ENCODE measurements at places on chromosomes 3 and 15.
A peak's percentile ranks its signal among the peaks of the same experiment; 100 is the strongest.

- DNase-seq: no peak
These were observed 849 bp downstream of the TRAK1 start for GRCh38 chr3:42092006-42092405.

DNA sequence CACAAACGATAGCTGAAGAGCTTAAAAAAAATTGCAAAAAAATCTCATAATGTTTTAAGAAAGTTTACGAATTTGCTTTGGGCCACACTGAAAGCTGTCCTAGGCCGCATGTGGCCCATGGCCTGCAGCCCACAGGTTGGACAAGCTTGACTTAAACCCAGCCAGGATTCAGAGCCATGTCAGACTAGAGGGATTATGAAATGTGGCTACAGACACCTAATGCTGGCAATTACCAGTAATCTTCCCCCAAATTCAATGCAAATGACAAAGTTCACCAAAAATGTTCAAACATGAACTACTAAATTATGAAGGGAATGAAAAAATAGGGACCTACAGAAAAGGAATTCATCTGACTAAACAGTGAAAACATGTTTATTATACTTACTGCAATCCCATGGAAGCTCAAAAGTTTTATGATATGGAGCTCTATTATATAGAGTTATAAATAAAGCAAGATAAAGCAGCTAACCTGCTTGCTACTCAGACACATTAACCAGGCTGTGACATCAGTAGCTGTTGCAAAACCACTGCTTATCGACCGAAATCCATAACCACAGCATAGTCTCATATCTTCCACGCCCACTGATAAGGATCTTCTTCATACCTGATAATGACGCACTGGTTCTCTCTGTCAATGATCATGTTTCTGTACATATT lies 49.2 kb downstream of the LDHAL6B start:
- no peak for DNase-seq

DNA sequence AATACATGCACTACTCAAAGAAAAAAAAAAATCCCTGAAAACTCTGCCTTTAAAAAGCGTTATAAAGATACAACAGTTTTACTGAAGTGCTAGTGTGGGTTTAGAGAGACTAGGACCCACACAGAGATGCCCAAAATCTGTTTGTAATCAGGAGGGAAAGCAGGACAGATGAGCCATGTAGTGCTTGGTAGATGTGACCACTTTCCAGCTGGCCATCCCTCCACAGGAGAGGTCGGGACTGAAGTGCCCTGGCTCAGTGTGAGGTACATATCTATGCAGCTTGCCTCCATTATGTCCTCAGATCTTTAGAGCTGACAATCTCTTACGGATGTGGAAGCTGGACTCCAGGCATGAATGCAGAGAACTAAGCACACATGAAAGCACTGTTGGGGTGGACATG lies 57.5 kb upstream of the NANOGP8 start:
- no peak for DNase-seq

DNA sequence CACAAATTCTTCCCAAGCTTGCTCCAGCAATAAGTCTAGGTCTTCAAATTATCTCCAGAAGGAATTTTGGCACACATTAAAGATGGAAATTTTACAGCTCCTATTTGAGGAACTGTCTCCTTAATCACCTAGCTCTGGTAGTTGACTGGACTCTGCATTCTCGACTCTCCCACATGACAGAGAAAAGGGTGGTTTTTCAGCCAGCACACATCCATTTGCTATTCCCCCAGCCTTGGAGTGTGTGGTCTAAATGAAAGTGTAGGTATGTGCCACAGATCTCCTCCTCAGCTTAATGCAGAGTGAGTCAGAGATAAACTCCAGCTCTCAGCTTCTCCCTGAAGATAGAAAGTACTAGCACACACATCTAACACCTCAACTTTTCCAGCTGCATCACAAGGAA lies 62.2 kb upstream of the ALCAM start:
- DNase-seq: no peak

DNA sequence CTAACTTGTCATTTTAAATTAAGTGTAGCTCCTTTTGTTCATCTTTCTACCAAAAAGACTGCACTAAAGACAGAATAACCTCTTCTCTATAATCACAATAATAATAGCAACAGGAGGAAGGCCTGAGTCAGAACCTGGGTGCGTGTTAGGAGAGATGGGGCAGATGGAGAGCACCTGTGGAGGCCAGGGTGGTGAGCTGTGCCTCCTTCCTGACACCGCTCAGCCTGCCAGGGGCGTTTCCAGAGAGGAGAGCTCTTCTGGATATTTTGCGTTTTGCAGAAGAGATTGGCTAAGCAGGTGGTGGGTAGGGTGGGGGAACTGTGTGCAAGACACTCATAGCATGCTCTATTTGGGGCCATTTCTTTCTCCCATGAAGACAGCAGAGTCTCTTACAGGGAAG lies 83.5 kb downstream of the MEGF11 start:
- no peak for DNase-seq

DNA sequence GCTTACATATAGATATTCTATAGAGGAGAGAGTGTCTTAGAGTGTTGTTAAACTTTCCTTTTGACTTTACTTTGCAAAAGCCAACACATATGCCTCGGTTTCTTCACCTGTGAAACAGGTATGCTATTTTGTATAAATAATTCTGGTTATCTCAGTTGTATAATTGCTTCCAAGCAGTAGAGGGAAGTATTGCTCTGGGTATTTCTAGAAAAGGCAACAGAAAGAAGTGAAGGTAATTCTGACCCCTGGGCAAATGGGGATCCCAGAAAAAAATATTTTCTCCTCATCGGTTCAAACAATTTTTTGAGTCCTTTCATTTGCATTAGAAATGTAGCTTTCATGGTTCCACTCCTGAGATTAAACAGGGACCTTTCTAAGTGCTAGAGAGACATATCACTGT lies 216.5 kb upstream of the SEMA6D start:
- no peak for DNase-seq

DNA sequence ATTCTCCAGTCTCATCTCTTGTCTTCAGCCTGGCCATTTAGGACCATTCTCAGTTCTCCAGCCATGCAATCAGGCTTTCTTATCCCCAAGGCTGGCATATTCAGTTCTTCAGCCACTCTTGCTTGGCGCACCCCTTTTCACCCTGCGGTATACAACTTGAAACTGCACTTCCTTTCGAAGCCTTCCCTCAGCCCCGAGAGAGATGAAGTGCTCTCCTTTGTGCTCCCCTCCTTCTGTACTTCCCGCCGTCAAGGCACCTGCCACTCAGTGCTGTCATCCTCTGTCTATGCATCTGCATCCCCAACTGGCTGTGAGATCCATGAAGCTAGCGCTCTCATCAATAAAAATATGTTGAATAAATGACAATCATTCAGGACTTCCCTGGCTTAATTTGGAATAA lies 45.7 kb downstream of the MORC1 start:
- no peak for DNase-seq

DNA sequence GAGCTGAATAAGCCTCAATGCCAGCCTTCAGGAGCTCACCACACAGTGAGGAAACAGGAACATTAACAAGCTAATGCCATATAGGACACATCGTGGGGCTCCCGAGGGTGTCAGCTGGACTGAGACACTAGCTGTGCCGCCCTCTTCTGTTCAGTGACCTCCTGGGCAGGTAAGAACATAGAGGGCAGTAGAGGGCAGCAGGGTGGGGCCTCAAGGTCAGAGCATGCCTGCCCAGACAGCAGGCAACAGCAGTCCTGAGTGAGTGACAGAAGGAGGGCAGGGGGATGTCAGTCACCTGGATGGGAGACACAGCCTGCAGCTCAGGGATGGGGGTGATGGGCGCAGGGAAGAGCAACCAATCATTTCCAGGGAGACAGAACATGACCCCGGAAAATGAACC lies 15.5 kb downstream of the NTRK3 start:
- no peak for DNase-seq

- no peak for DNase-seq
These were observed 13.3 kb upstream of the SRPRB start for GRCh38 chr3:133792171-133792763.

- DNase-seq: no peak
These were observed 181.7 kb upstream of the SYNPR start for GRCh38 chr3:63096248-63097058.

DNA sequence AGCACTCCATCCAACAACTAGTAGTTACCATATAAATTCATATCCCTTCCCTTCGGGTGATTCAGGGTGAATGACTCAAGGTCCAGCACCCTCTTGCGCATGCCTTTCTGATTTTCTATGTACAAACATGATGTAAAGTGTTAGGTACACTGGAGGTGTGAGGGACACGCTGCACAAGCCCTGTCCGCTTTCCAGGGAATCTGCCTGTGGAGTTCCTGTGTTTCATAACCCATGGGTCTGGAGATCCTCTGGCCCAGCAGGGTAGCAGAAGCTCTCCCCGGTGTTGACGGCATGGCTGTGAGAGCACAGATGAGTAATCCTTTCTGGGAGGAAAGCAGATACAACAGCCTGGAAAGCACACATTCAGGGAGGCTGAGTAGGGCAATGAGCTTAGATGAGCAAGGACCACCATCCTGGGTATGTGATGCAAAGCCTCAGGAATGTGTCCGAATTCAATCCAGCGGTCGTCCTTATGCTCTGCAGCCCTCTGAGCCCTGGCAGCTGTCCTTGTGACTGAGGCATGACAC lies 142.9 kb upstream of the TP63 start:
- DNase-seq: peak; percentile 74

GRCh38 chr3:190738636-190739155 lies 123.8 kb downstream of the GMNC start:
- DNase-seq: no peak

DNA sequence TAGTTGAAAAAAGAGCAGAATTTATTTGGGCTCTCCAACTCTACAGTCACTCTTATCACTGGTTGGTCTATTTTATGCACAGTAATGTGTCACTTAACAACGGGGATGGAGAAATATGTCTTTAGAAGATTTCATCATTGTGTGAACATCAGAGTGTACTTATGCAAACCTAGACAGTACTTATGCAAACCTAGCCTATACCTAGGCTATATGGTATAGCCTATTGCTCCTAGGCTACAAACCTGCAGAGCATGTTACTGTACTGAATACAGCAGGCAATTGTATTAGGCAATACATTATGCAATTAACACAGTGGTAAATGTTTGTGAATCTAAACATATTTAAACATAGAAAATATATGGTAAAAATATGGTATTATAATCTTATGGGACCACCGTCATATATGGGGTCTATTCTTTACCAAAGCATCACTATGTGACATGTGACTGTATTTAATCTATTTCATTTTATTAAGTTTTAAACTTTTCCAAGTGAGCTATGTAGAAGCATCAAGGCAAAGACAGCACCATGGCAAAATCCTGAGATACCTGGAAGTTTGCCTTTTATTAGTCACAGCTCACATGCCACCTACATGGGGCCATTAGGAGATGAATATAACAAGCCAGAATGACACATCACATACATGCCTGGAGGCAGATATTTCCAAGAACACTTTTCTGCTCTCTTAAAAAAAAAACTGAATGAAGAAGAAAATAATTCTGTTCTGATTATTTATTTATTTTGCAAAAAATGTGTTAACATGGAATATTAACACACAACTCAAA lies 537.4 kb downstream of the TUSC7 start:
- no peak for DNase-seq

GRCh38 chr15:56524915-56525314 lies 60.0 kb upstream of the MNS1 start:
- no peak for DNase-seq

GRCh38 chr15:48604567-48604966 lies 40.9 kb downstream of the FBN1 start:
- no peak for DNase-seq

- no peak for DNase-seq
These were observed 309.8 kb upstream of the MANF start for GRCh38 chr3:51075221-51075775.

DNA sequence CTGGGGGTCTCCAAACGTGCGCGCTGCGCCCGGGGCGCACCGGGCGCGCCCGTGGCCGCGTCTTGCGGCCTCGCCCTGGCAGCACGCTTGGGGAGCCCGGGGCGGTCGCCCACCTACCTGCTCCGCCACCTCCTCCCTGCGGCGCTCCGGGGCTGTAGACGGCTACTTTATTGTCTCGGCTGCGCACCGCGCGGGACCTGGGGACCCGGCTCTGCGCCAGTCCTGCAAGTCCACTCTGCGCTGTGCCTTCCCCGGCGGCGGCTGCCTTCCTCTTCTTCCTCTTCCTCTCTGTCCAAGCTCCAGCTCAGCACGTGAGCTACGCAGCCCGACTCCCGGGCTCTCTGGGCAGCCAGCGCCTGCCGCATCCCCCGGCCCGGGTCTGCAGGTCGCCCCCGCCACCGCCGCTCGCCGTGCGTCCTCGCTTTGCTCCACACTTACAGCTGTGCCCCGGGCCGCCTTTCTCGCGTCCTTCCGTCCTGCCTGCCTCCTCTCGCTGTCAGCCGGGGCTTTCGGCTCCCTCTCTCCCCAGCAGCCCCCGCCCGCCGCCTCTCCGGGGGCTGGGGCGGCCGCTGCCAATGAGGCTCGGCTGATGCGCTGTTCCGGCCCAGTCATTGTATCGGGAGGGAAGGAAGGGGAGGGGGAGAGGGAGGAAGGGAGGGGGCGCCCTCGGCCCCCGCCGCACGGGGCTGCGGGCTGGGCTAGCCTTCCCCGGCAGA lies 156.4 kb upstream of the FRMD4B start:
- DNase-seq: no peak

GRCh38 chr3:185585518-185585858 lies 607 bp upstream of the SENP2 start:
- no peak for DNase-seq

DNA sequence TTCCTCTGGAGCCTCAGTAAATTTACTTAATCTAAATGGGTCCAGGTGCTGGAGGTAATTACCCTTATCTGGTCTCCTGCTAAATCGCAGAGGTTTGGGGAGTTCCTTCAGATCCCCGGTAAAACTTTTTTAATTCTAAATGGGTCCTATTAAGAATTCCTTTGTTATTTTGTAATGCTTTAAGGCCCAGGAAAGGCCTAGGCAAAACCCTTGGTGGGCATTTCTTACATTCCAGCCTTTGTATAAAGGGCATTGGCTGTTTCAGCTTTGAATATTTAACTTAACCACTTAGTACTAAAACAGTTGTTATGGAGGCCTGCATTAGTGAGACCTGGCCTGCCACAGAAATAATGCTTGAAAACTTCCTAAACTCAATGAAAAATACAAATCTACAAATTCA lies 14.9 kb upstream of the ZNF662 start:
- no peak for DNase-seq

DNA sequence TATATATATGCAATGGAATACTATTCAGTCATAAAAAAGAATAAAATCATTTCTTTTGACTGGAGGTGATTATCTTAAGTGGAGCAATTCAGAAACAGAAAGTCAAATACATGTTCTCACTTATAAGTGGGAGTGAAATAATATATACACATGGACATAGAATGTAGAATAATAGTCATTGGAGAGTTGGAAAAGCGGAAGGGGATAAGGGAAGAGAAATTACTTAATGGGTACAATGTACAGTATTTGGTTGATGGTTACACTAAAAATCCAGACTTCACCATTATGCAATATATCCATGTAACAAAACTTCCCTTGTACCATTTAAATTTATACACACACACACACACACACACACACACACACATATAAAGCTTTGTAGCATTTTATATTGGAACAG lies 84.3 kb downstream of the RAP2B start:
- no peak for DNase-seq

- no peak for DNase-seq
These were observed 4.0 kb upstream of the SLC25A38 start for GRCh38 chr3:39378957-39379777.

GRCh38 chr15:65982627-65983322 lies 113.5 kb downstream of the RAB11A start:
- DNase-seq: no peak
